Left ventricle myocardium inferior (tissue), 1 donor: ENCODE measurements at places on chromosomes 4 and X. TPM values are rescaled to one million over a fixed set of nuclear protein-coding genes. Genes with fewer than 3 reads are reported as not detected.

DNA sequence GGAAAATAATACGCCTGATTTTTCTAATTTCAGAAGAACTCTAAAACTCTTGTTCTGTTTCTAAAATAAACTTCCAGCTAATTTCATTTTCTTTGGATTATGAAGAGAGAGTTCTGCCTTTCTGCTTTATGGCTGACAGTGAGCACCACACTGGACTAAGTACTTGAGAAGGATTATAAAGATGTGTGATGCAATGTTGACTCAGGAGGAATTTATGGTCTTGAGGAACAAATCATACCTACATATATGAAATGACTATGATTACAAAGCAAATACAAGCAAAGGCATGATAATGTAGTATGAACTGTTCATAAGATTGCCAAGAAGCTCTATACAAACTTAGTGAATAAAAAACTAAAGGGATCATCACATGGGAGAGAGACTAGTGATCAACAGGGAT lies 13.0 kb upstream of the SLC25A5 start:
- no peak for DNase-seq

- DNase-seq, result no peak
Measured at GRCh38 chr4:1505511-1506460, 99.5 kb upstream of the NKX1-1 start.

DNA sequence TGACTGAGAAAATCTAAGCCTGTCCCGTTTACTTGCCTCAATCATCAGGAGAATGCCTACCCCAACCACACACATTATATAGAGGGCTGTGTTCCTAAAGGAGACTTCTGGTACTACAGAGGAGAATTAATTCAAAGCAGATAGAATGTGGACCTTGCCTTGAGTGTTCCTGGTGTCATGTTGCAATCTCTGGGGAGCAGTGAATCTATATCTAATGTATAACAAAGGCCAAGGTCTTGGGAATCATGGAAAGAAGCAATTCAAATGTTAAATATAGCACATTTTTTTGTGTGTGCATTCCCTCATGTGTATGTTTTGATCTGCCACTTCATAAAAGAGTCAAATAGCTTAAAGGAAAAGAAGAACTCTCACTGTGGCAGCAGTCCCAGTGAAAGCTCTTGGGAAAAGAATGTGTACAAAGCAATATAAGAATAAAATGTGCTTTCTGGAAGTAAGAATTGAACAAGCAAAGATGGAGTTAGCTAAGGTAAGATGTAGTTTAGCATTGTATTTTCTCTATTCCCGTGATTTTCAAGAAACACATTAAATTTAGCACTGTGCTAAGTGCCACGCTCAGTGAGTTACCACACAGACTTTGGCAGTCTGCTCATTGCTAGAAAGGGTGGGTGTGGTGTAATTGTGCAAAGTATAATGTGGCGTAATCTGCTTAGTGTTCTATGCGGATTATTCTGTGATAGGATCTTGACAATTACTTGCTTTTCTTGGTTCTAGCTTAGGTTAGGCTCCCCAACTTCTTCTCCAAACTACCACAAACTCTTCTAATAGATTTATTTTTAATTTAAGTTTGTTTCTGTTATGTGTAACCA lies 13.7 kb downstream of the ADH6 start:
- DNase-seq, result no peak

P2RY10 gene
- total RNA-seq, result not detected
